Activated CD4-positive, alpha-beta T cell treated with anti-CD3 and anti-CD28 coated beads, Interleukin-2, amount 50 U/mL, for 4 hours (primary cell): ENCODE measurements at places on chromosomes 16 and 17.

GRCh38 chr17:81959362-81960129 lies 1.4 kb downstream of the NOTUM start:
- peak; percentile 77 for DNase-seq

GRCh38 chr16:81928271-81928918 lies 82.9 kb downstream of the SDR42E1 start:
- no peak for DNase-seq

DNA sequence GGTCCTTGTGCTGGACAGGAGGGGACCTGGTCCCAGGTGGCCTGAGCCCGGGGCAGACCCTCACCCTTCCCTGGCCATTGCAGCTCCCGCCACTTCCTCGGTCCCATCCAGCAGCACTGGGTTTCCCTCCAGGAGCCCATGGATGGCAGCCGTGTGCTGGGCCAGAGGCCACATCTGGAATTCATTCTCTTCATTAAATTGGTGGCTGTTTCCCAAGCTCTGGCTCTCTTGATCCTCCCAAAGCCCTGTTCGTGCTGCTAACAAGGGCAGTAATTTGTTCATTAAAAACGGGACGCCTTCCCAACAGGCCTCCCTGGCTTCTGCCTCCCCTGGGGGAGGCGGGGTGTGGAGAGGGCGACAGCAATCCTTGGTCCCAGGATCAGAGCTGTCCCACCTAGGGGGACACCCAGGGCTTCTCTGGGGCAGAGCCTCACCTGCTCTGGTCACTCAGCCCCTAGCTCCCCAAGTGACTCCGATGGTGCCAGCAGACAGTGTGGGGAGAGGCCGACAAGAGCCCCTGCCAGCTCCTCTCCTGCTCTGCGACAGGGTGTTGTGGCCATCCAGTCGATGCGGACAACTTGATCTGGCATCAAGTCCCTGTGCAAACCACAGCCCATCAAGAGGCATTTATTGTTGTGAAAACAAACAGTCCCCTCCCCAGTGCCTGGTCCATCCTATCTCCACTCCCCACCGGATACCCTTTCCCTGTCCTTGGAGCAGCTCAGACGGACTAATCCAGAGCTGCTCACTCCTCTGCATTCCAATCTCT lies 44.0 kb downstream of the SDK2 start:
- DNase-seq: no peak

- DNase-seq: no peak
Observed at GRCh38 chr16:4940719-4941118, 3.8 kb upstream of the PPL start.

DNA sequence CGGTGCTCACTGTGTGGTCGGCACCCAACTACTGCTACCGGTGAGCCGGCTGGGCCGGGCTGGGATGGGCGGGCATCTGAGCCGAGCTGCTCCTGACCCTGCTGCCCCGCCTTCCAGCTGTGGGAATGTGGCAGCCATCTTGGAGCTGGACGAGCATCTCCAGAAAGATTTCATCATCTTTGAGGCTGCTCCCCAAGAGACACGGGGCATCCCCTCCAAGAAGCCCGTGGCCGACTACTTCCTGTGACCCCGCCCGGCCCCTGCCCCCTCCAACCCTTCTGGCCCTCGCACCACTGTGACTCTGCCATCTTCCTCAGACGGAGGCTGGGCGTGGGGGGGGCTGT lies 6.9 kb downstream of the TBX6 start:
- DNase-seq: no peak
